ENCODE measurements at places on chromosomes 3 and 15.
A peak's percentile ranks its signal among the peaks of the same experiment; 100 is the strongest.

- peak; percentile 58 for DNase-seq
Measured at GRCh38 chr3:160331127-160331937, 67.7 kb downstream of the IFT80 start.

GRCh38 chr3:138862531-138862923 is 27.8 kb upstream of the PIK3CB start:
- peak; percentile 66 for DNase-seq

GRCh38 chr15:69573815-69574475 is 121.3 kb downstream of the RPLP1 start:
- DNase-seq = no peak

DNA sequence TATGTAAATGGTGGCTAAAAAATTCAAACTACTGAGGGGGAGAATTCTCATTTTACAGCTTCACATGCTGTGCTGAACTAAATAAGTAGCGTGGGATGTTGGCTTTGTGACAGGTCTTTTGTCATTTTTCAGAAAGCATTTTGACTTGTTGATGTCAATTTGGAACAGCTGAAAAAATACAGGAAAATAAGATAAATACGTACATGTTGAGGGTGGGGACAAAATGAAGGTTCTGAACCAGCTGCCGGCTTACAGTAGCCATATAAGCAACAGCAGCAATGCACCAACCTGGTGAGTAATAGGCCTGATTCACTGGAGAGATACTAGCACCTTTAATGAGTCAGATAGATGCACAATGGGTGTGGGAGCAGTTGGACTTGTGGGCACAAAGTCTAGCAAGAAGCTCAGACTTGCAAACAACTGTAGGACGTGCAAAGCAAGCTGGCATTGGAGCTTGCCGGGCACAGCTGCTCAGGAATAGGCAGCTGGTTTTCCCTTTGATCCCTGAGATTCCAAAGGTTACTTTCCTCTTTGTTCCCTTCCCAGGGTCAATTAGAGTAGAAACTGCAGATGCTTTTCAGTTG is 12.9 kb downstream of the B3GNT5 start:
- peak; percentile 99 for DNase-seq

- peak; percentile 56 for DNase-seq
Measured at GRCh38 chr3:115217678-115218451, 70.8 kb upstream of the ZBTB20 start.

GRCh38 chr15:84969257-84969656 is 12.4 kb upstream of the PDE8A start:
- DNase-seq = no peak

GRCh38 chr3:33331414-33331813 is 54.2 kb downstream of the FBXL2 start:
- DNase-seq = no peak

DNA sequence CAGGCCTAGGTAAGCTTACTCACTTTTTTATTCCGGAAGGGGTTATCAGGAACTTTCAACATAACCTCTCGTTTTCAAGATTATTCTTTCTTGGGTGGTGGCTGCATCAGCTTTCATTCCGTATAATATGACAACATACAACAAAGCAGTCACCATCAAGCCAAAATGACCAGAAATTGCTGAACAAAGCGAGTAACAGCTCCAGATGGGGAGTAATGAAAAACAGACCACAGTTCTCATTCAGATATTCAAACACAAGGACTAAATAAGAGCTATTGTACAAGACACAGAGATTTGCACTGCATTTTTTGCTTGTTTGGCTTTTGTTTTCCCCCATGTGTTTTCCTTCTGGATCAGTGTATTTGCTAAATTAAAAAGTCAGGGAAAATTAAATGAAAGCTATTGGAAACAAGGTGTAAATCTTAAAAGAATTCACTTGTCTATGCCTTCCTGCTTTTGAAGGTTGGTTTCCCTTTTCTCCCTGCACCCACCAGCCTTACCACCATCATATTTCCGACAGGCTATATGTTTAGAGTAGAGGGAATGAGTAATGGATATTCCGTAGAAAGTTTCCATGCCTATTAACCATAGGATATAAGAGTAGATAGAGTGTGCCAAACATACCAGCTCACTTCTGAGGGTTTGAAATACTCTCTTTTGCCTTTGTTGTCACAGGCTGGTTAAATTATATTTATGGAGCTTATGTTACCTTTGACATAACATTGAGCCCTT is 213.6 kb downstream of the RBMS3 start:
- DNase-seq = no peak

DNA sequence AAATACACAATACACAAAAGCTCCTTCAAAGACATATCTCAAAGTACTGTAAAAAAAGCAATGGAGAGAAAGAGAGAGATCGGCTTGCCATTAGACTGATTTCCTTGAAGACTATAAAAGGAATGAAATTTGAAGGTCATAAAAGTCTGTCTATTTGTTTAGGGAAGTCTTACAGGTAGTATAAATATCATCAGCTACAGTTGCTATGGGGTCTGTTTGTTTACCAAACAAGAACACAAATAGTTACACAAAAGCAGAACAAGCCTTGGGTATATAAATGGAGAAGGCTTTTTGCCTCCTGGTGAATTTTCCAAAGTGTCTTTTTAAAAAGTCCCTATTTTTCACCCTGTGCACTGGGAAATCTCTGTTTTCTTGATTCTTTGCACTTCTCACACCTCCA is 552.3 kb downstream of the FOXP1 start:
- DNase-seq = no peak

GRCh38 chr3:126969586-126969985 is 13.3 kb upstream of the PLXNA1 start:
- DNase-seq = no peak

GRCh38 chr3:143839980-143840379 is 8.3 kb downstream of the SLC9A9 start:
- DNase-seq = no peak

DNA sequence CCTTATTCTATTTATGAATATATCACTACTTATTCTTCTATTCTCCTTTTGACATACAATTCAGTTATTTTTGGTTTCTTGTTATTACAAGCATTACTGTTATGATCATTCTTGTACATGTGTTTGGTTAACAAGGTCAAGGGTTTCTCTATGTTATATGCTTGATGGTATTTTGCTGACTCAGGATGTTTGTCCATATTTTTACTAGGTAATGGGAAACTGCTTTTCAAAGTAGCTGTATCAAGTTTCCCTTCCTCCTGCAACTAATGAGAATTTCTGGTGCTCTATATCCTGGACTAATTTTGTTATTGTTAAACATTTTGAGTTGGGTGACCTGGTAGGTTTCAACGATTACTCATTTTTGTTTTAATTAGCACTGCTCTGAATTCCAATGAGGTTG is 841.0 kb downstream of the OTOL1 start:
- DNase-seq = no peak

DNA sequence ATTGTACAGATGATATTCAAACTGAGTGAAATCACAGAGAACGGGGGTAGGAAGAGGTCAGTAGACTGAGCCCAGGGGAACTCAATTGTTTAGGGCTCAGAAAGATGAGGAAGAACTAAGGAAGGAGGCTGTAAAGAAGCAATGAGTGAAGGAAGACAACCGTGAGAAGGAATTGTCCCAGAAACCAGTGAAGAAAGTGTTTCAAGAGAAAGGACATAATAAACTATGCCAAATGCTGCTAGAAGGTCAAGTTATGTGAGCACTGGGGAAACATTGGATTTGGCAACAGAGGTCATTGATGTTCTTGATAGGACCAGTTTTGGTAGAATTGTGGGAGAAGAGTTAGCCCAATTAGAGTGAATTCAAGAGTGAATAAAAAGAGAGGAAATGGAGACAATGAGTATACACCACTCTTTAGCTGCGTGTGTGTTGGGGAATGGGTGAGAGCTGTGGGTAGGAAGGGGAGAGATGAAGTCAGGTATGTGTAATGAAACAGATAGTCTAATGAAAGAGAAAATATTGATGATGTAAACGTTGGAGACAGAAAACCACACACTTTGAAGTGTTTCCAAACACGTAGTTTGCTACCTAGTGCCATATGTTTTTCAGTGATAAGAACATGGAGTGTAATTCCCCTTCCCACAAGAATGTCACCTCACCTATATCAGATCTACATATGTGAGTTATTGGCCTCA is 42.5 kb upstream of the MME start:
- DNase-seq = no peak

GRCh38 chr3:108822123-108822897 is at the start of gene TRAT1:
TRAT1 (plus strand) TSS chr3:108822786; CDS start chr3:108822928, 142 bp downstream.
- no peak for DNase-seq

GRCh38 chr3:195571361-195571760 is 12.4 kb downstream of the APOD start:
- DNase-seq = no peak

GRCh38 chr15:85702321-85703101 is 92.2 kb downstream of the KLHL25 start:
- DNase-seq = no peak

GRCh38 chr3:31232055-31233025 is 300.4 kb upstream of the STT3B start:
- no peak for DNase-seq

DNA sequence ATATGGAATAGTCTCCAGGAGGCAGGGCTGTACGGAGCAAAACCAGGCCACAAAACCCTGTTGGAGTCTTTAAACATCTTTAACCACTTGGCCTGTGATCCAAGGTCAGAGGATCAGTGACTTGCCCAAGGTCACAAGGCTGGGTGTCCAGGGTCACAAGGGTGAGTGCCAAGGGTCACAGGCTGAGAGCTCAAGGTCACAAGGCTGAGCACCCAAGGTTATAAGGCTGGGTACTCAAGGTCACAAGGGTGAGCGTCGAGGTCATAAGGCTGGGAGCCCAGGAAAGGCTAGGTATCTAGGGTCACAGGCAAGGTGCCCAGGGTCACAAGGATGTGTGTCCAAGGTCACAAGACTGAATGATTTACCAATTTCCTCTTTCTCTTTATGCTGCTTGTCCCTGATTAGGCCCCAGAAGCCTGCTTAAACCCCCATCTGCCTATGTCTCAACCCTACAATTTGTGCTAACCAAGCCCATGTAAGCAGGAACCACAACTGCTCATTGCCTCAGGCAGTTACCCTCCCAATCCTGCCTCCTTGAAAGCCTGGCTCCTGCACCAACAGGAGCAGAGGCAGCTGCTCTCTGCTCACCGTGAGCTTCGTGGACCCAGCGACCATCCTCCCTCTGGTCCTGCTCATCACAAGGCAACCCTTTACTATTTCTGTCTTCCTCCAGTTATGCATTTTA is 51.5 kb downstream of the MGLL start:
- DNase-seq = no peak

DNA sequence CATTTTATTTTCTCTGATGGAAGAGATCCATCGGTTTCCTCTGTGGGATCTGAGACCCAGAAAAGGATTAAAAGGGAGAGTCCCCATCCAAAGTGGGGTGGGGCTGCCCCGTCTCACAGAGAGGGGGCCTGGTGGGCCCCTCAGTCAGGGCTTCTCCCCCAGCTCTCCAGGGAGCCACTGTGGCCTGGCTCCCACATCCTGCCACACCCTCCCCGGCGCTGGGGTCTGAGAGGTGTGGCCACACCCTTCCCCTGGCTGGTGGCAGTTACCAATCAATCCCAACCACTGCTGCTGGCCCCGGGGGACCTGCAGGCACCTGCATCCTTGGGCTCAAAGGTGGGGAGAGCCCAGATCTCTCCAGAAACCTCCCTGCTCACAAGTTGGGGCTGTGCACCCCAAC is 161.8 kb upstream of the IQSEC1 start:
- DNase-seq = no peak

Measured in mammary epithelial cell (primary cell).